ENCODE measurements at places on chromosomes 3 and 15.

GRCh38 chr15:93019090-93019489 lies 69.9 kb downstream of the RGMA start:
- H3K27ac ChIP-seq, result peak overlapping the region; percentile 17
- no peak for DNase-seq
- peaks cover 69% of the 10 kb centered on the region for H3K36me3 ChIP-seq
- H3K27me3 ChIP-seq, result no peaks in the 10 kb centered on the region
- H3K4me3 ChIP-seq, result no peak overlapping the region

GRCh38 chr15:97012986-97013385 lies 682.5 kb downstream of the NR2F2 start:
- H3K36me3 ChIP-seq, result peaks cover 3% of the 10 kb centered on the region
- no peak overlapping the region for H3K27ac ChIP-seq
- no peak for DNase-seq

DNA sequence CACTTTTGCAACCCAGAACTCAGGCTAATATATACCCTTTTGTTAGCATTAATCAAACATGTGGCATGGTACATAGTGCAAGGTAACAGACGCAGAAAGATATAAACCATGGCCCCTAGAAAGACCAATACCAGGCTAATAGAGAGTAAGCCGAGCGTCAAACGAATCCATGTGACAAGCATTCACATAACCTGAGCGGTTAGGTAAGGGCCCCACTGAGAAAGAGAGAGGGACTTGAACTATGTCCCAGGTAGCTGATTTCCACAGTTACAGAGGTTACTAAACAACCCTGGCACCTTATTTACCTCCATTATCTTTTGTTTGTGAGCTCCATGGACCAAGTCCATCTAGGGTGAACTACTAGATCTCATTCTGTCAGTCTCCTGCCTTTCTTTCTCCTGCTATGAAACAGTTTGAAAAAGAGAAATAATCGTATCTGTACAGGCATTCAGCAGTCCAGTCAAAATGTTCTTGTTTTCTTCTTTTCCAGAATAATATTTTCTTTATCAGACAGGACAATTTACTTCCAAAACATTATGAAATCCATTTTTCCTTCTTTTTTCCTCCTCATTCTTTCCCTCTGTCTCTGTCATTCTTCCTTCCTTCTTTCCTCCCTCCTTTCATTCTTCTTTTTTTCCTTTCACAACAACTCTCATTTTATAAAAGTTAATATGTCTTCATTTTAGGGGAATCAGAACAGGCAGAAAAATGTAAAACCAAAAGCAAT lies 30.5 kb upstream of the TNFSF10 start:
- H3K4me1 ChIP-seq, result peaks cover 9% of the 10 kb centered on the region
- H3K27ac ChIP-seq, result no peak overlapping the region
- DNase-seq, result no peak
- no peak overlapping the region for H3K4me3 ChIP-seq
- no peaks in the 10 kb centered on the region for H3K36me3 ChIP-seq

DNA sequence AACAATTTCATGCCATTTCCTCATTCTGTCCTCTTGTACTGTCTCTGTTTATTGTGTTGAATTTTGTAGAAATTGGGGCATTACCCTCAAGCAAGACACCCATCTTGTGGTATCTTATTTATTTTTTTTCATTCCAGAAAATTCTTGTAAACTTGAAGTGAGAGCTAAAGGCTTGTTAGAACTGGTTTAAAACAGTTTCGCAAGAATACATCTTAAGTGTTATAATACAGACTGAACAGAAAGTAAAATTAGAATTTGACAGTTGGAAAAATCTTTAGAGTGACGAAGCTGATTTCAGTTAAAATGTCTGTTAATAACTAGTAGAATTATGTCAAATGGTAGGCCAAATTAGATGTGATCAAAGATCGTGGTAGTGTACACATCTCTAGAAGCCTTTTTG lies 26.9 kb downstream of the RNF13 start:
- H3K36me3 ChIP-seq, result peaks cover 24% of the 10 kb centered on the region
- H3K27ac ChIP-seq, result no peak overlapping the region
- H3K4me3 ChIP-seq, result no peak overlapping the region
- DNase-seq, result no peak
- no peaks in the 10 kb centered on the region for H3K27me3 ChIP-seq

GRCh38 chr3:168044049-168044448 lies 51.7 kb downstream of the GOLIM4 start:
- no peaks in the 10 kb centered on the region for H3K27me3 ChIP-seq
- peaks cover 11% of the 10 kb centered on the region for H3K36me3 ChIP-seq
- no peak overlapping the region for H3K27ac ChIP-seq
- peaks cover 2% of the 10 kb centered on the region for H3K4me1 ChIP-seq

GRCh38 chr3:155420406-155420805 lies 126.9 kb upstream of the STRIT1 start:
- H3K27ac ChIP-seq, result no peak overlapping the region
- peaks cover 15% of the 10 kb centered on the region for H3K27me3 ChIP-seq
- peaks cover 1% of the 10 kb centered on the region for H3K4me1 ChIP-seq
- H3K4me3 ChIP-seq, result no peak overlapping the region
- DNase-seq, result no peak

- H3K4me1 ChIP-seq, result no peaks in the 10 kb centered on the region
- no peak overlapping the region for H3K4me3 ChIP-seq
- no peak for DNase-seq
- H3K27ac ChIP-seq, result no peak overlapping the region
- no peaks in the 10 kb centered on the region for H3K27me3 ChIP-seq
- H3K36me3 ChIP-seq, result no peaks in the 10 kb centered on the region
Measured at GRCh38 chr3:115428841-115429240, 194.5 kb upstream of the GAP43 start.

DNA sequence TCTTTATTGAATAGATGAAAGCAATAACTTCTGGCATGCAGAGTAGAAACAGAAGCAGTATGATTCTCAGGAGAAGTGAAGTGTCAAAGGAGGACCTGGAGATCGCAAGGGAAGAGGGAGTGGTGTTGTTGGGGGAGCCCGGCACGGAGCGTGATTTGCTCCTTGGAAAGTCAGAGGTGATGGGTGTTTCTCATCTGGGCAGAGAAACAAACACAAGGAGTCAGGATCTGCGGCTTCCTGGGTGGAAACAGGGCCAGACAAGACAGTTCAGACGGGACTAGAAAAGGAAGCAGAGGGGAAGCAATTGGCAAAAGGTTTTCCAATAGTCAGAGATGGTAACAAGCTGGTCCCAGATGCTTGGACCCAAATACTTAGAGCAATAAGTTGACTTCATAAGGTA lies 34.4 kb upstream of the CCDC80 start:
- peaks cover 17% of the 10 kb centered on the region for H3K4me1 ChIP-seq
- DNase-seq, result no peak
- peak overlapping the region; percentile 76 for H3K27ac ChIP-seq
- no peaks in the 10 kb centered on the region for H3K27me3 ChIP-seq
- H3K4me3 ChIP-seq, result no peak overlapping the region

- H3K4me3 ChIP-seq, result no peak overlapping the region
- no peaks in the 10 kb centered on the region for H3K4me1 ChIP-seq
Measured at GRCh38 chr15:31108836-31109235, 7.3 kb upstream of the TRPM1 start.

DNA sequence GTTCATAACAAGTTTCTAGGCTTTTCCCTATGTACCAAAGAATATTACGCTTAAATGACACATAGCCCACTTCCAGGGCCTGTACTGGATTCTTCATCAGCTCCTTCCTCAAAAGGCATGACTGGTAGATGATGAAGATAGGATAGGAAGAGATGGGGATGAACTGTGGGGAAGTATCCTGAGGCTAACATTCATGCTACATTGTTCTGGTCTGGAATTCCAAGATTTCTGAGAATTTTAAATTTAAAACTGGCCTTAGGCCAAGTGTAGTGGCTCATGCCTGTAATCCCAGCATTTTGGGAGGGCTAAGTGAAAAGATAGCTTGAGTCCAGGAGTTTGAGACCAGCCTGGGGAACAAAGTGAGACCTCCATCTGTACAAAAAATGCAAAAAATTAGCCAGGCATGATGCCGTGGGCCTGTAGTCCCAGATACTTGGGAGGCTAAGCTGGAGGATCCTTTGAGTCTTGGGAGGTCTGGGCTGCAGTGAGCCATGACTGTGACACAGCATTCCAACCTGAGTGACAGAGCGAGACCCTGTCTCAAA lies 160.1 kb upstream of the PLAAT1 start:
- H3K4me3 ChIP-seq, result no peak overlapping the region
- H3K27ac ChIP-seq, result no peak overlapping the region
